Stimulated activated CD4-positive, alpha-beta T cell treated with anti-CD3 and anti-CD28 coated beads, Interleukin-2, amount 100 ng/mL, for 48 hours (primary cell): ENCODE measurements at places on chromosomes 5 and 9.

GRCh38 chr9:2298217-2298616 is 283.1 kb downstream of the SMARCA2 start:
- DNase-seq = no peak

- no peak for DNase-seq
These were observed 49.4 kb downstream of the SLC22A5 start for GRCh38 chr5:132418881-132419280.

- DNase-seq = no peak
These were observed 255.6 kb downstream of the NR3C1 start for GRCh38 chr5:143147902-143148301.

DNA sequence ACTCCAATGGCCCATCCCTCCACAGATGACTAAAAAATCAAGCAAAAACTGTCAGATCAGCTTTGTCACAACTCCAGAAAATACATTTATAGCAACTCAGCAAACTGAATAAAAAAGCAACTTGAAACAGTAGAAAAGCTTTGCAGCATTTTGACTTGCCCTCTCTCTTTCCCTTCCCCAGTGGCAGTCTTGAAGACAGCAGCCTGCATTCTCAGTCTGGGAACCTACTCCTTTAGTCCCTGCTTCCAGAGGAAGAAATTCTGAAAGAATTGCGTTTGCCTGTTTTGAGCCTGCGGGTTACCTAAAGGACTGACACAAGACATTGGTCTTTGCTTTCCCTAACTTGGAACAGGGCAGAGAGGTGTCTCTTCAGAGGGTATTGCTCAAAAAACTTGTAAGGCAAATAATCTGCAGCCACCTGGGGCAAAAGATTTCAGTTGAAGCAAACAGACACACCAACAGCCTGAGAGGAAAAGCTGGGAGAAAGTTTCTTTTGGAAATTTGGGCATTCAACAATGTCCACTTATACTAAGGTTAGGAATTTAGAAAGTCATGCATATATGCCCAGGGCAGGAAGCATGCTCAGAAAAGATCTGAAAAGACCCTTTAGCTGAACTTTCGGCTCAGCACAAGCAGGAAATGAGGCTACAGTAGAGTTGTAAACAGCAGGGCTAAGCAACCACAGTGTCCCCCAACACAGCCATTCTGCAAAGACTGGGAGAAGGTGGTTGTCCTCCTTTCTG is 15.2 kb upstream of the SLC35D2 start:
- DNase-seq = no peak

- no peak for DNase-seq
These were observed 133.8 kb upstream of the DAB2 start for GRCh38 chr5:39558541-39558940.

DNA sequence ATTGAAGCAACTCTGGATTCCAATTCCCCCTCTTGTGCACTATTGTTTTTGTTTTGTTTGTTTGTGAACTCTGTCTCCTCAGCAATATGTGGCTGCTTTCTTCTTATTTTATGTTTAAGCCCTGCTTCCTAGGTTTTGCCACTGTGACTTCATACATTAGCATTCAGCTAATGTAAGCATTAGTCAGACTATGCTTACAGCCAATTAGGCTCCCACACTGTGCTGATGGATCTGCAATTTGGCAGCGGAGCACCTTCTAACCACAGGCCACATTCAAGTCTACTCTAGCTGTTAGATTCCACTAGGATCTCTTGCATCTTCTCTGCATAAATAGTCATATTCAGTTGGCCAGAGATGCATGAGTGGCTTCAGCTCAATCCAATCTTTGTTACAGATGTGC is 9.6 kb upstream of the BICD2 start:
- no peak for DNase-seq
